ENCODE measurements at places on chromosomes 6 and 20.

DNA sequence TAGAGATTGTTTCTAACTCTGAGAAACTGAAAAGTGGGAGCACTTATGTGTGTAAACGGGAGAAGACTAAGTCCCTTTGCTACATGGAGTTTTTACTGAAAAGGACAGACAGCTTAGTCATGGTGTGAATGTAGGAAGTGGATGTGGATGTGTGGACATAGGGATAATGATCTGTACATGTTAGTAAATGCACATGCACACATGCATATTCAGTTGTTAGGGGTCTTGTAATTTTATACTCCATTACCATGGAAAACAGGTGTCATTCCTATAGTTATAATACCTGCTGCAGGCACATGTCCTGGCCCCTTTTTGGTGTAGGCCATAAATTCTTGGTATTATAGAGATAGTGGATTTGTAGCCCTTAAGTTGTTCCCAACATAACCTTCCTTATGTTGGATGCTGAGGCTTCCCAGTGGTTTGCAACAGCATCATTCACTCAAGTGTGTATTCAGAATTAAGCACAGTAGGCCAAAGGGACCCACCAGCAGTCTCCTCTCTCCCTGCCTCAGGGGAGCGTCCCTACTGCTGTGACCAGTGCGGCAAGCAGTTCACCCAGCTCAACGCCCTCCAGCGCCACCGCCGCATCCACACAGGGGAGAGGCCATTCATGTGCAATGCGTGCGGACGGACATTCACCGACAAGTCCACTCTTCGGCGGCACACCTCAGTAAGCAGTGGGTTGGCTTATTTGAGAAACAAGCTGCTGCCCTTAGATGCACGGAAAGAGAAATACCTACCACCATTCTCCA is 7.3 kb downstream of the GZF1 start:
- DNase-seq = no peak

DNA sequence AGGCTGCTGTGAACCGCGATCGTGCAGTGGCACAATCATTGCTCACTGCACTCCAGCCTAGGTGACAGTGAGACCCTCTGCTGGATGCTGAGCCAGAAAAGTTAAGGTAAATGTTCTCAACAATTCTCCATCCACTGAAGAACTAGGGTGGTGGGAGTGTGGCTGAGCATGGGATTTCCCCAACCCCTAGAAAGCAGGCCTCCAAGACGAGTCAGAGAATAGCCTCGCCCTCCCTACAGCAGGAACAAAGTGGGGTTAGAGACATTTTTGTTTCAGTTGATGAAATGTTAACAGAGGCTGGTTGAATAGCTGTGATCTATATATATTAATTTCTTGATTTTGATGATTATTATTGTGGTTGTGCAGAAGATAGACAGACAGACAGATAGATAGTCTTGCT is 6.1 kb upstream of the ALDH8A1 start:
- no peak for DNase-seq

DNA sequence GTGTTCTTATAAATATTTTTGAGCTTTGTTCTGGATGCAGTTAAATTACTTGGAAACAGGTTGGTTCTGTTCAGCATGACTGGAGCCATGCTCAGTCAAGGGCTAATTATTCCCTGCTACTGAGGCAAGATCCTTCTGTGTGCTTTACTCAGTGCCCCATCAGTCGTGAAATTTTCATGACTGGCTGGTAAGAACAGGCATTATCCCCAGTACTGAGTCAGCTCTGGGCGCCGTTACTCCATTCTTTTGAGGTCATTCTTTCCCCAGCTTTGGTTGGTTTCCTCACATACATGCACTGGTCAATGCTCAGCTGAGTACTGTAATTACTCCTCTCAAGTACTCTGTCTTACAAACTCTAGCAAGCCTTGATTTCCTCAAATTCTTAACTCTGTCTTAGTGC is 71.3 kb downstream of the CDKAL1 start:
- DNase-seq = no peak

GRCh38 chr6:34246563-34247391 is 2.0 kb downstream of the SMIM29 start:
- DNase-seq = no peak

- no peak for DNase-seq
Observed at GRCh38 chr6:140779991-140780596, 1352.6 kb upstream of the GJE1 start.

DNA sequence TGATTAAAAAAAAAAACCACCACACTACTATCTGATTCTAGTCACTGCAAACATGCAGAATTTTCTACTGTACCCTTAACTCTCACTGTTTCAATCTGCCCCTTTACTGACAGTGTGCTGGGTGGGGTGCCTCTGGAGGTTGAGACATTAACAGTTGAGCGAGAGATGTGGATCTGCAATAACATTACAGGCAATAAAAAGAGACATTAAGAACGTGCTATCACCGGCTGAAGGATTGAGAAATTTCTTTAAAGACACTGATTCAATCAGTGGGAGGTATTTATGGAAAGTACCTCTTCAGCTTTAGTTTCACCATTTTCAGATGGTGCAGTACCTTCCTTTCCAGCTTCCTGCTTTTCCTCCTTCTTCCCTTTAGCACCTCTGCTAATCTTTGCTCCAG is 32.5 kb downstream of the HMGN3 start:
- DNase-seq = no peak

- DNase-seq = no peak
Observed at GRCh38 chr6:31299511-31299910, 27.6 kb upstream of the HLA-C start.
